ENCODE measurements at places on chromosomes 2 and 18. TPM values are rescaled to one million over a fixed set of nuclear protein-coding genes. Genes with fewer than 3 reads are reported as not detected.

DNA sequence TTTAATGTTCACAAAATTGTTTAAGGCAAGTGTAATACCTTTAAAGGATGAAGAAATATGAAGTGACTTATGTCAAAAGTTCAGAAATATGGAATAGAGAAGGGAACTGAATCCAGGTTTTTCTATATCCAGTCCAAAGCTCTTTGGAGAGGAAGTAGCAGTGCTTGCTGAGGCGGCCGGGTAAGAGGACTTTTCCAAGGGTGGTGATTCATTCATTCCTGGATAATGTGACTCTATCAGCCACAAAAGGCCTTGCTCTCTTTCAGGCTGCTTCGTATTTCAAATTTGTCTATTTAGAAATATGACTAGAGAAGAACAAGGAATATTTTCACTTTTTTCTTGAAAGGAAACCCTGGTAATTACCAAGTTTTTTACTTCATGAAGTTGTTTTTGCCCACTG lies 830.1 kb upstream of the ZEB2 start:
- no peak for DNase-seq

DNA sequence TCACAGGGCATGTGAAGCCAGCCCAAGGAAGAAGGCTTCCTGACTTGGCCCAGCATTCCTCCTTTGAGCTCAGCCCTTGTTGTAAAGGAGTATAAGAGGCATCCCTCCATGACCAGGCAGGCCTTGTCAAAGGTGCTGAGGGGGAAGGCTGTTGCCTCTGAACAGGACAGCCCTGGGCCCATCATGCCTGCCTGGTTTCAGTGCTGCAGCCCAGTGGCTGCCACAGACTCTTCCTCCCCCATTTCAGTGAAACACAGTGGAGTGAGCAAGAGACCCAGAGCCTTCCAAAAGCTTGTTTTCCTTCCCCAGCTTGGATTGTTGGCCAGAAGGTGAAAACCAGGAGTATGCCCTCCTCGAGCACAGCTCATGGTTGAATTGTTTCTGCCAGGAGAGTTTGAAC lies 19.9 kb upstream of the RPL37A start:
- no peak for DNase-seq

DNA sequence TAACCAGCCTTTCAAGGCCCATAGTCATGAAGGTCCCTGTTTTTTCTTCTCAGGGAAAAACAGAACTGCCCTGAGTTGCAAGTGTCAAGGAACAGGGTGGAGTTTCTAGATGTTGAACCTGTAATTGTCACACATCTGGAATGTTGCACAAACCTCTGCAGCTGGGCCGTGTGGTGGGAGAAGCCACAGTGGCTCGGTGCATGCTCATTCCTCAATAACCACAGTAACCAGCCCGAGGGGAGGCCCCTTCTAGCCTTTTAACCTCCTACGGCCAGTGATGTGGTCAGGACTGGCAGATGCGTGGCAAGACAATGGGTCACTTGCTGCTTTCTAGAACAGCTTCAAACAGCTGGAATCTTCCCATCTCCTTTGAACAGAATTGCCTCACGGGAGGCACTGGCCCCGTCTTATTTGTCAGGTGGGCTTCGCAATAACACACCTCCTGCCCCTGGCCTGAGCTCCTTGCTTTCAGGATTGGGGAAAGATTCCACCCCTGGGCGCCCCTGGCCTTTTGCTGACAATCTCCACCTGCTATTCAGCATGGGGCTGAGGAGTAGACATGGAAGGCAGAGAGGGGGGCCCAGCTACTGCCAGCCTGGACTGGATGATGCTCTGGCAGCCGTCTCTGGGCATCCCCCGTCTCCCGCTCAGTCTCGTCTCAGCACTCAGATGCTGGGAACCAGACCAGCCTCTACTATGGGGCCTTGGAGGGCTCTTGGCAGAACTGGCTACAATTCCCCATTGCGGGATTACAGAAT lies 102.9 kb downstream of the KLHL29 start:
- DNase-seq: peak; percentile 48

DNA sequence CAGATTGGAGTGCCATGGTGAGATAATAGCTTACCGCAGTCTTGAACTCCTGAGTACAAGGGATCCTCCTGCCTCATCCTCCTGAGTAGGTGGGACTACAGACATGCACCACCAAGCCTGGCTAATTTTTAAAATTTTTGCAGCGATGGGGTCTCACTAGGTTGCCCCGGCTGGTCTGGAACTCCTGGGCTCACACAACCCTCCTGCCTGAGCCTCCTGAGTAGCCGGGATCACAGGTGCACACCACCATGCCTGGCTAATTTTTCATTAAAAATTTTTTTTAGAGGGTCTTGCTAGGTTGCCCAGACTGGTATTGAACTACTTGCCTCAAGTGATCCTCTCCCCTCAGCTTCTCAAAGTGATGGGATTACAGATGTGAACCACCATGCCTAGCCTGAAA lies 27.8 kb downstream of the RAB31 start:
- no peak for DNase-seq

- DNase-seq: no peak
These were observed 909.0 kb downstream of the EPHA4 start for GRCh38 chr2:220663065-220663464.

GRCh38 chr2:169031202-169031601 lies at the start of gene ABCB11:
Gene ABCB11 (minus strand): TSS chr2:169031324. CDS start chr2:169018125, 13,199 bp downstream.
- no peak for DNase-seq

DNA sequence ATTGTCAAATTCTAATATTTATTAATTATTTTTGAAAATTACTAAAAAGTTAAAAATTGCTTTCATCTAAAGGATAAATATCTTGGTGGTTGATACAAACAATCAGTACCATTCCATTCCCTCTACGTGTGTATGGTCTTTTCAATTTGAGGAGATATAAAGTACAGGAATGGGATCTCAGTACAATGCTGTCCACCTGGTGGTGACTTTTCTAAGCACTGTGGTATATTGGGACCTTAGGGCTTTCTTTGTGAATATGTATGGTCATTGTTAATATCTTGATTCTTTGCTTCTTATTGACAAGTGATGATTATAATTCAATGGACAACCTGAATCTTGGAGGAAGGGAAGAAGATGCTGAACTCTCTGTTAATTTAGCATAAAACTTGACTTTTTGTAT lies 83.1 kb downstream of the NBEAL1 start:
- DNase-seq: no peak

- DNase-seq: no peak
These were observed 26.8 kb downstream of the NIFK start for GRCh38 chr2:121709776-121710469.

DNA sequence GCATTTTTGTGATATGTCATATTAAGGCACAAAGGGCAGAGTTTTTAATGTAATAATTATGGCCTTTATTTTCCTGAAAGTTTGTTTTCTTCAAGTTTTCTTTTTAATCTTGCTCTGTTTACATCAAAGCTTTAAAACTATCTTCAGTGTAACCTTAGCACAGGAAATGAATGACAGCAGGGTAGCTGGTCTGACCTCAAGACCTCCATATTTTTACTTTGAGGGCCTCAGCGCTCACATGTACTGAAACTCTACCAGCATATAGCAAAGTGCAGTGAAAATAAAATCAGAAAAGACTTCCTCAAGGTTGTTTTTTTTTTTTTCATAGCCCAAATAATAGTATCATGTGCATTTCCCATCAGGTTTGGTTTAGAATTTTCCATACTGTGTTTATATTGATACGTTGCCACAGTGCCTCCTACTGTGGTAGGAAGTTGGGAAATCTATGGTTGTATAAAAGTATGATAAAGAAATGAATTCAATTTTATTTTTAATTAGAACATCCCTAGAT lies 163.4 kb downstream of the UBE2E3 start:
- DNase-seq: peak; percentile 54

- no peak for DNase-seq
These were observed 109.2 kb upstream of the VRK2 start for GRCh38 chr2:57937456-57937855.

GRCh38 chr2:120495586-120495985 lies 149.7 kb downstream of the INHBB start:
- DNase-seq: no peak

GRCh38 chr2:234981197-234982095 lies 29.6 kb downstream of the SH3BP4 start:
- no peak for DNase-seq

Gene RGPD3
- 0.34 TPM for total RNA-seq

GRCh38 chr2:128287780-128288735 lies 30.6 kb downstream of the HS6ST1 start:
- DNase-seq: no peak

DNA sequence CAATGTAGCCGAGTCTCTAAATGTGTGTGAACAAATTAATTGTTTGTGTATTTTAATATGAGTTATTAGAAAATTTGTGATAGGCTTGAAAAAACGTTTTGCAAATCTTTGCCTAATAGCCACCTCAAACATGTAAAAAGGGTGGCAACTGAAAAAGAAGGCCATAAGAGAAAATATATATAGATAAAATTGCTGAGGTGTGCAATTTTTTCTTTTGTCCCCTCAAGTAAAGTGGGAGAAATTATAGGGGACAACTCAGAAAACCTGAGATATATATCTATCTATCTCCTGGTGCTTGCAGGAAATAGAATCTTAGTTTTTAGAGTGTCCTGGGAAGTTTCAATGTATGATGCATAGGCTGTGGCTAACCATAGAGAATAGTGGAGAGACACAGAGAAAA lies 201.4 kb upstream of the LRP1B start:
- no peak for DNase-seq

DNA sequence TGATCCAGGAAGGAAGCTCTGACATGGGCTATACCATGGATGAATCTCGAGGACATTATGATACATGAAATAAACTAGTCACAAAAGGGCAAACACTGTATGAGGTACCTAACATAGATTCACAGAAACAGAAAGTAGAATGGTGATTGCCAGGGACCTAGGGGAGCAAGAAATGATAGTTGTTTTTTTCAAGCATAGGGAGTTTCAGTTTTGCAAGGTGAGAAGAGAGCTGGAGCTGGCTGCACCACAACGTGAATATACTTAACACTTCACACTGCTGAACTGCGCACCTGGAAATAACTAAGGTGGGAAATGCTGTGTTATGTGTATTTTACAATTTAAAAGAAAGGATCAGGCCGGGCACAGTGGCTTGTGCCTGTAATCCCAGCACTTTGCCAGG lies 13.2 kb upstream of the AGAP1 start:
- DNase-seq: no peak

DNA sequence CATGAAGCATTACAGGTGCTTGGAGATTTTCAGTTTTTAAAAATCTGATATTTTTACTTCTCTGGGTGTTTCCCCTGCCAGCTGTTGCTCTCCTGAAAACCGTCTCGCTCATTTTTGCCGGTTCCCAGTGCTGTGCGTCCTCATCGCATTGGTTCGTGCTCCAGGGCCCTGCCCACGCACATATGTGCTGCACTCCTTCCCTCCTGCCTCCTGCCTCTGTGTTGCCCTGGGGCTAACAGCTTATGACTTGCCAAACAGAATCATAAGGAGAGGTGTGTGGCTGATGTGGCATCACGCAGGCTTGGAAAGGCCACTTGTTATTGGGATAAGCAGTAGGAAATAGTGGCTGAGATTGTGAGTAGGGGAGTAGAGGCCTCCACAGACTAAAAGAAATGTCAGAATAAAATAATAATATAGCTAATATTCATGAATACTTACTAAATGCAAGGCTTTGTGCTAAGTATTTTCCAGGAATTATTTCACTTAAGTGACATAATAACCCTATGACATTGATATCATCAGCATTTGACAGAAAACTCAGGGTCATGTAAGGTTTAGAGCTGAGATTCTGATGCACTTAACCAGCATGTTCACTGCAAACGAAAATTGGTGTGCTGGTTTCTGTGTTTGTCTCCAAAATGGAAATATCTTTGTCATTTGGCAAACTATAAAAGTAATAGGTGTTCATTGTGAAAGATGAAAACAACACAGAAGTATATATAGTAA lies 53.5 kb downstream of the SLC4A1AP start:
- DNase-seq: peak; percentile 45

GRCh38 chr2:79915455-79915854 lies 389.1 kb downstream of the LRRTM1 start:
- DNase-seq: no peak

GRCh38 chr2:119174216-119174992 lies 15.9 kb upstream of the C1QL2 start:
- peak; percentile 62 for DNase-seq

Gene TMEM18
- 34.6 TPM for total RNA-seq

DNA sequence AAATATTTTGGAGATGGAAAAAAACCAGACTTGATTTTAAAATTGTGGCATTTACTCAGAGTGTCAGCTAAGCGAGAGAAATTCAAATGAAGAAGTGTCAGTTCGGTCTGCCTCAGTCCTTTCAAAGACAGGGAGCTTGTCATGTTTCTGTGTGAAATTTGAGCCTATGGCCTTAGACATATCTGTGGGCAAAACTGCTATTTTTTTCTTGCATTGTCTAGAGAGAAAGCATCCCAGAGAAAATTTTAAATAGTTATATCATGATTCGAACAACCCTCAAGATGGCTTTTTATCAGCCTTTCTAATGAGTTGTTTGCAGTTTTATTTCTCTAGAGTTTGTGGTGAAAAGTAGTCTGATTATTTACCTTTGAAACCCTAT lies 50.2 kb upstream of the KCNE4 start:
- no peak for DNase-seq

DNA sequence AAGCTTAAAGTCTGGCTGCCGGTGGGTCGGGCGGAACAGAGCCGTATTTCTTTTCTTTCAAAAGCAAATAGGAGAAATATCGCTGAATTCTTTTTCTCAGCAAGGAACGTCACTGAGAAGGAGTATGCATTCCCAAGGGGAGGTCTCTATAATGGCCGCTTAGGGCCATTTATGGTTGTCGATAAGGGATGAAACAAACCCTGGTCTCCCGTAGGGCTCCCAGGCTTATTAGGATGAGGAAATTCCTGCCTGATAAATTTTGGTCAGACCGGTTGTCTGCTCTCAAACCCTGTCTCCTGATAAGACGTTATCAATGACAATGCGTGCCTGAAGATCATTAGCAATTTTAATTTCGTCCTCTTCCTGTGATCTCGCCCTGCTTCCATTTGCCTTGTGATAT lies 227.7 kb upstream of the ZEB2 start:
- no peak for DNase-seq

Gene KCNF1
- not detected for total RNA-seq

DNA sequence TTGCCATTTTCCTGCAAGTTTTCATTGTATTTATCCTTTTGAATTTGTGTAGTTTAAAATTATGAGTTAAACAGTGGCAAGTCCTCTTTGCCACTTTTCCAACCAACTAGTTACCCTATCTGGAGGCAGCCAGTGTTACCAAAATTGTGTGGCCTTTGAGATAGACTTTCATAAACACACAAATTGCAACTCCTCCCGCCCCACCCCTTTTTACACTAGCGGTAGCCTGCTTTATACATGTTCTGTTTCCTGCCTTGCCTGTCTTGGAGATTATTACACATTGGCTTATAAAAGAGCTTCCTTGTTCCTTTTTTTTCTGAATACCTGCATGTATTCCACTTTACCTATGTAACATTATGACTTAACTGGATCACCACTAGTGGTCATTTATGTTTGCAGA lies 56.5 kb downstream of the RPIA start:
- DNase-seq: no peak

Gene IL37
- total RNA-seq: not detected

- no peak for DNase-seq
These were observed 63.9 kb downstream of the COMMD1 start for GRCh38 chr2:61969376-61969775.

GRCh38 chr18:40985436-40985835 lies 969.6 kb upstream of the PIK3C3 start:
- no peak for DNase-seq

All from activated CD8-positive, alpha-beta T cell treated with anti-CD3 and anti-CD28 coated beads for 36 hours (primary cell).